ENCODE measurements at places on chromosomes 7 and 10.

- DNase-seq = no peak
Observed at GRCh38 chr7:45188736-45189135, 31.1 kb downstream of the RAMP3 start.

- DNase-seq = no peak
Observed at GRCh38 chr10:62503872-62504271, 129.7 kb downstream of the ZNF365 start.

DNA sequence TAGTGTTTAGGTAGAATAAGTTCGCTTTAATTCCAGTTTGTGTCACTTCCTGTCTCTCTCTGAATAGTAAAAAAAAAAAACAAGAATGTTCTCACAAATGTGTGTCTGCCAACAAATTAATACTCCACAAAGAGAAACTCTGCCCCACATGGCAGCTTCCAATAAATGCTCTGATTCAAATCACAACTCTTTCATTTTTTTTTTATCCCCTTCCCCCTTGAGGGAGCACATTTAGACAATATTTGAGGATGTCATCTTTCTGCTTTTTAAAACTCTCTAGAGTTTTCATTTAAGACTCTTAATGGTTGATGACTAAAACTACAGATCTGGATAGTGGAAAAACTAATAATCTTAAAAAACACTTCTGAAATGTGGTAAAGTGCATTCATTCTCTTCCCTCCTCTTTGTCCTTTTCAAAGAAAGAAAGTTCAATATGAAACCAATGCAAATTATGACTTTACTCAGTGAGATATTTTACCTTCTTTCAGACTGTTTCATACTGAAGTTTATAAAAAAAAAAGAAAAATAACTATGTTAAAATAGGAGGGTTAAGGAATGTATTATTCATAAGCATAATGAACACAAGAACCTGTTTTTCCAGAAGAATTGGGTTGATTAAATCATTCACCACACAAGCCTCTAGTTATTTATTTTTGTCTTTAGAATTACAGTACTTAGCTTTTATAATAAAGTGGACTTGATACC lies 42.3 kb downstream of the ARID5B start:
- peak; percentile 52 for DNase-seq

DNA sequence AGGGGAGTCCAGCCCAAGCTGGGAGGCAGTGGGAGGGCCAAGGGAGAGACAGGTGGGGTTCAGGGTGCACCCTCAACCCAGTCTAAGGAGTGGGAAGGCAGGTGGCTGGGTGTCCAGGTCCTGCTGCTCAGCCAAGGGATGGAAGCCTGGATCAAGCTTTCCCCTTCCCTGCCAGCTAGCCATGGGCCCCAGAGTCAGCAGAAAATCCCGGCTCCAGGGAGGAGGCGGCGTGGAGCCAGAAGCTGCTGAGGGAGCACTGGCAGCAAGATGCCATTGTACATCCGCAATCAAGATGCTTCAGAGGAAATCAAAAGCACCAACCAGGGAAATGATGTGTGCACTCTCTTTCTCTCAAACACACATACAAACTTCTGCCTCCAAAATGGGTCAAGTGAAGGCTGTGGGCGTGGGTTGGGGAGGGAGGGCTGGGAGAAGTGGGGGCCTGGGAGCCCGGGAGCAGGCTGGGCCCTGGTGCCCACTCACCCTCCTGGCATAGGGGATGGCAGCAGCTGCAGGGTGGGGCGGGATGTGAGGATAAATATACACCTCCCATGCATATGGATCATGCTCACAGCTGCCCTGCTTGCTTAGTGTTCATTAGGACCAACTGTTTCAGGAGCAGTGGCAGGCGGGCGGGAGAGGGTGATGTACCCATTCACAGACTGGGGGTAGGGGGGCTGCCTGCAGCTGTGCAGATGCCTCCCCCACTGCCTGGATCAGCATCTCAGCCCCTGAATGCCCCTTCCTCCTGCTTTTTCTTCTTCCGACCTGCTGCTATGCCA lies 24.2 kb downstream of the TRIM8 start:
- no peak for DNase-seq

- no peak for DNase-seq
Observed at GRCh38 chr7:144826208-144826607, 9.6 kb downstream of the TPK1 start.
